Small intestine (tissue), 16 donors: ENCODE measurements at places on chromosomes 11 and 22. TPM values are rescaled to one million over a fixed set of nuclear protein-coding genes. Genes with fewer than 3 reads are reported as not detected.

GRCh38 chr11:58866788-58867187 lies 22.3 kb upstream of the GLYATL2 start:
- H3K36me3 ChIP-seq, result no peaks in the 10 kb centered on the region
- DNase-seq, result no peak
- H3K27me3 ChIP-seq, result no peaks in the 10 kb centered on the region
- no peaks in the 10 kb centered on the region for H3K4me1 ChIP-seq
- no peak overlapping the region for H3K27ac ChIP-seq

GRCh38 chr11:97972731-97973130 lies 1048.0 kb upstream of the CNTN5 start:
- no peak overlapping the region for H3K4me3 ChIP-seq
- no peak overlapping the region for H3K27ac ChIP-seq
- H3K4me1 ChIP-seq, result no peaks in the 10 kb centered on the region
- DNase-seq, result no peak

DNA sequence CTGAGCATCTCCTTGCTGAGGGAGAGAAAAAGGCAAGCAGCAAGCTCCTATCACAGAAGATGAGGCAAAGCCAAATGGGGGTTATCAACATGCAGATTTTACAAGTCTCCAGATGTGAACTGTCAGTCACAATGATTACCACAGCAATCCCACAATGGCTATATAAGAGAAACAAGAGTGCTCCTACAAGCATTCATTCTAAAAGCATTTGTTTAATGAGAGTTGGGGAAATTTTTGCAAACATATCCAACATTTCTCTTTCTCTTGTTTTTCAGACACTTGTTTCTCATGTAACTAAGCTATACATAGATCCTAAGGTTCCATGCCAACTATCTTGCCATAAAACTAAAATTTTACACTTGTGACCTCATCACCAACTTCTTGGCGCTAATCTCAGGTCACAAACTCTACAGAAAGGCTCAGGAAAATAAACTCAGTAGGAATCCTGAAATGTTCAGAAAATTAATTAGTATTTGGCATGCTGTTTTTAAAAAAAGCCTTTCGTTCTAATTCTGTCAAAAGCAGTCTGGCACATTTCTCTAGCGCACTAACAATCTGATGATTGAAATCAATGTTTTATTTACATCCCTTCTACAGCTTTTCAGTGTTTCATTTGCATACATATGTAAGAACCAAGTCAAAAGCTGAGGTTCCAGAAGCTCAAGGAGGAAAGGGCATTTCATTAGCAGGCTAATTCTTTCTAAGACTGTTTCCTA lies 199.5 kb downstream of the TTC28 start:
- no peak for DNase-seq
- H3K36me3 ChIP-seq, result no peaks in the 10 kb centered on the region
- no peak overlapping the region for H3K27ac ChIP-seq
- no peaks in the 10 kb centered on the region for H3K4me1 ChIP-seq
- no peaks in the 10 kb centered on the region for H3K27me3 ChIP-seq
- H3K4me3 ChIP-seq, result no peak overlapping the region

- H3K36me3 ChIP-seq, result no peaks in the 10 kb centered on the region
- H3K27me3 ChIP-seq, result no peaks in the 10 kb centered on the region
- H3K4me3 ChIP-seq, result no peak overlapping the region
- no peak for DNase-seq
Observed at GRCh38 chr11:60942219-60942618, 9.8 kb downstream of the SLC15A3 start.

DNA sequence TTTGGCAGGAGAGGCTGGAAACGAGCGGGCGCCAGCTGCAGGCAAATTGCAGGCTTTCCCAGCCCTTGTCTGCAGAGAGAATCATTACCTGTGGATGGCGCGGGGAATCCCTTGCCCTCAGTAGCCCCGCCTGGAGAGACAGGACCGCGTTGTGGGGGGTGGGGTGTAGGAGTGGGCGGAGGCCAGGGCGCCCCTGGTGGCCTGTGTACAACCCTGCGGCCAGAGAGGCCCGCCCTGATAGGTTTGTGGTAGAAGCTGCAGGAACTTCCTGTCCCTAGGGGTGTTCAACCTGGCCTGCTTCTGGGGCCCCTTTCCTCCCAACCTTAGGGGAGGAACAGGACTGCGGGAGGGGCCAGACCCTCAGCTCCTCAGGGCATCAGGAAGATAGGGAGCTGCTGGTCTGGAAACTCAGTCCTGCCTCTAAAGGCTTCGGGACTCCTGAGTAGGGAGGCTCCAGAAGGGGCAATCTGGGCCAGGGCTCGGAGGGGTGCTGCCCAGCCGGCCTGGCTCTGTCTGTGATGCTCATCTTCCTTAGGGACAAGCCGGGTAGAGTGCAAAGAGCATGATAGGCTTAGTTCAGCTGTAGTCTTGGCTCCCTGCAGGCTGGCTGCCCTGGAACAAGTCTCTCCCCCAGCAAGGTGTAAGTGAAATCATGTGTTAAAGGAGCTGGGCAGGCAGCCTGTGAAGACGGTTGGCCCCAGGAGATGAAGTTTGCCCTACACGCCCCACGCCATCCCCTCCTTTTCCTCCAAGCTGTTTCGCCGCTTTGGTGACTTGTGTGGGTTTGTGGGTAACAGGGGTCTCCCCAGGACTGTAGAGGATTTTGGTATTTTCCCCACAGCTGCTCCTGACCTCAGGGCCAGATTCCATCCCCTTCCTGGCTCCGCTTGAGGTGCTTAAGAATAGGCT lies 24.1 kb upstream of the SUSD2 start:
- peak overlapping the region; percentile 72 for H3K27ac ChIP-seq
- H3K27me3 ChIP-seq, result no peaks in the 10 kb centered on the region
- no peaks in the 10 kb centered on the region for H3K4me1 ChIP-seq
- H3K36me3 ChIP-seq, result peaks cover 2% of the 10 kb centered on the region
- peak; percentile 79 for DNase-seq

- no peaks in the 10 kb centered on the region for H3K4me1 ChIP-seq
- no peak for DNase-seq
- H3K27me3 ChIP-seq, result no peaks in the 10 kb centered on the region
- H3K36me3 ChIP-seq, result peaks cover 25% of the 10 kb centered on the region
- no peak overlapping the region for H3K27ac ChIP-seq
Observed at GRCh38 chr11:60902625-60903024, 3.8 kb downstream of the PRPF19 start.

GRCh38 chr11:693415-693831 lies 1.6 kb downstream of the DEAF1 start:
- no peak overlapping the region for H3K27ac ChIP-seq
- peaks cover 44% of the 10 kb centered on the region for H3K36me3 ChIP-seq
- no peak for DNase-seq
- H3K27me3 ChIP-seq, result no peaks in the 10 kb centered on the region
- H3K4me1 ChIP-seq, result peaks cover 26% of the 10 kb centered on the region

- no peaks in the 10 kb centered on the region for H3K36me3 ChIP-seq
- no peak overlapping the region for H3K4me3 ChIP-seq
- no peak overlapping the region for H3K27ac ChIP-seq
- H3K27me3 ChIP-seq, result no peaks in the 10 kb centered on the region
- H3K4me1 ChIP-seq, result no peaks in the 10 kb centered on the region
Observed at GRCh38 chr22:32985899-32986765, 72.0 kb downstream of the SYN3 start.

DNA sequence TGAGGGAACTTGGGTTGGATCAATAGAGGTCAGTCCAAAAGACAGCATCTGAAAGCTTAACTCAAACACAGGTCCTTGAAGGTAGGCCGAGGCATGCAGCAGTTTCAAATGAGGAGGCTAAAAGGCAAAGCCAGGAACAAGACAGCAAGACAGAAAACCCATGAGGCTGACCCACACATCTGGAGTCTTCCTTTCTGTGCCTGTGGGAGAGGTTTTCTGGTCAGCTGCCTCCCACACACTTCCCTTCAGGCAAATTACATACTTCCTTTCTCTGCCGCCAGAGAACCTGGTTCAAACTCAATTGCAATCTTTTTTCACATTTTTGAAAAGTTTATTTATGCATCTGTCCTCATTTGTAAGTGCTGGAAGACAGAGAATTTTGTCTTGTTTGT lies 29.8 kb upstream of the CRTAM start:
- no peaks in the 10 kb centered on the region for H3K36me3 ChIP-seq
- no peak overlapping the region for H3K27ac ChIP-seq
- no peak overlapping the region for H3K4me3 ChIP-seq
- H3K27me3 ChIP-seq, result no peaks in the 10 kb centered on the region
- H3K4me1 ChIP-seq, result no peaks in the 10 kb centered on the region
- no peak for DNase-seq

DNA sequence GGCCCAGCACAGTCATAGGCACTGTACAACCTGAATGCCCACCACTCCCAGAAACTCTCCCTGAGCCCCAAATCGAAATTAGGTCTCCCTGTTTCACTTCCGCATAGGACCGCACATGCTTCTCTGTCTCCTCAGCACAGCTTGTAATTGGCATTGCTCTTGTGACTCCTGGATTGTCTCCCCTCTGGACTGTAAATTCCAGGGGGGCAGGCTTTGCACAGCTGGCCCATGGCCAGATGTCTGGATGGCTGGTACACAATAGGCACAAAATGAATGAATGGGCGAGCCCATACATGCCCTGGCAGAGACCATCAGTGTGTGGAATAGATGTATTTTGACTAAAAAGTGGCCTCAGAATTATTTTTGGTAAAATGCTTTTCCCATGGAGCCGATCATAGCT lies 63.3 kb upstream of the PHF21B start:
- no peak overlapping the region for H3K27ac ChIP-seq
- H3K4me1 ChIP-seq, result no peaks in the 10 kb centered on the region
- no peak overlapping the region for H3K4me3 ChIP-seq
- no peak for DNase-seq
- H3K36me3 ChIP-seq, result no peaks in the 10 kb centered on the region
- H3K27me3 ChIP-seq, result peaks cover 23% of the 10 kb centered on the region

LRP4 gene
- polyA plus RNA-seq, result 14.7 TPM

DNA sequence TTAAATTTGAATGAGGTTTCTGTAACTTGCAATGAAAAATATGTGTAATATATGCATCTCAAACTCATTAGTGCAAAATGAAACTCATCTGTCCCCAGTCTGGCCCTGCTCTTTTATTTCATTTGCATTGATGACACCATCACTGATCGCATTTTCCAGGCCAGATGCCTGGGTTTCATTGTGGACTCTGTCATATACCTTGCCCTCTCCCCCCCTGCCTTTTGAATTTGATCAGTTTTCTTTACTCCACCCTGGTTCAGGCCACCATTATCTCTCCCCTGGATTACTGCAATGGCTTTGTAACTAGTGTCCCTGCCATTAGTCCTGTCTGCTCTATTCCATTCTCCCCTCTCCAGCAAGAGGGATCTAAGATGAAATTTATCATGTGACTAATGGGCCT lies 360.6 kb upstream of the C11orf87 start:
- H3K4me1 ChIP-seq, result no peaks in the 10 kb centered on the region
- H3K27ac ChIP-seq, result no peak overlapping the region
- H3K27me3 ChIP-seq, result no peaks in the 10 kb centered on the region
- H3K4me3 ChIP-seq, result no peak overlapping the region

KCNK4 gene
- not detected for polyA plus RNA-seq

IGHMBP2 gene
- polyA plus RNA-seq, result 22.7 TPM

- H3K4me3 ChIP-seq, result no peak overlapping the region
- no peak for DNase-seq
- H3K36me3 ChIP-seq, result no peaks in the 10 kb centered on the region
- H3K27ac ChIP-seq, result no peak overlapping the region
Observed at GRCh38 chr22:32430352-32430751, 18.3 kb upstream of the RTCB start.

DNA sequence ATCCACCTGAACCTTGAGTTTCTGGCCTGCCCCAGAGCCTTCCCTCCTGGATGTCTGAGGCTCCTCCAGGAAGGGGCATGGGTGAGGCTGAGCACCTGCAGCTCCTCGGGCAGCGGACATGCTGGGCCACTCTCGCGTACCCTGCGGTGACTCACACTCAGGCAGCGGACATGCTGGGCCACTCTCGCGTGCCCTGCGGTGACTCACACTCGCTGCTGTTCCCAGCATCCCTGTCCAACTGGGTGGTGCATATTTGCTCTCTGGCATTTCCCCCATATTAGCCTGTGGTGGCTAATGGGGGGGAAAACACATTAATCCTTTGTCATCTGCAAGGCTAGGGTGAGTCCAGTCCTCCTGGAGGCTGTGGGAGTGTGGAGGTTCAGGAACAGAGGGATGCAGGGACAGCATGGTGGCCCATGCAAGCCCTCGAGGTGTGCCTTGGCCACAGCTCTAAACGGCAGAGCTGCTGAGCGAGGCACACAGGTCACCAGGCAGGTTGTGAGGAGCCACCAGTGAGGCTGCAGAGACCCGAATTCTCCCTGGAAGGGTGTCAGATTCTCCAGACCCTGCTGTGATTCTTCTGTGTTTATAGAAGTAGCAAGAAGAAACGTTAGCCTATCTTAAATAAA lies 728.1 kb downstream of the BRD1 start:
- no peak overlapping the region for H3K27ac ChIP-seq
- no peak overlapping the region for H3K4me3 ChIP-seq
- no peak for DNase-seq
- H3K27me3 ChIP-seq, result no peaks in the 10 kb centered on the region
- no peaks in the 10 kb centered on the region for H3K36me3 ChIP-seq
- no peaks in the 10 kb centered on the region for H3K4me1 ChIP-seq

GRCh38 chr22:36086170-36086490 lies 57.5 kb upstream of the RBFOX2 start:
- DNase-seq, result peak; percentile 52
- H3K36me3 ChIP-seq, result no peaks in the 10 kb centered on the region
- H3K27ac ChIP-seq, result no peak overlapping the region
- H3K27me3 ChIP-seq, result no peaks in the 10 kb centered on the region
- H3K4me1 ChIP-seq, result no peaks in the 10 kb centered on the region
- no peak overlapping the region for H3K4me3 ChIP-seq

GRCh38 chr11:34001557-34002064 lies 49.9 kb upstream of the CAPRIN1 start:
- H3K4me1 ChIP-seq, result peaks cover 11% of the 10 kb centered on the region
- no peak overlapping the region for H3K27ac ChIP-seq
- no peak overlapping the region for H3K4me3 ChIP-seq
- no peak for DNase-seq
- H3K27me3 ChIP-seq, result no peaks in the 10 kb centered on the region

DNA sequence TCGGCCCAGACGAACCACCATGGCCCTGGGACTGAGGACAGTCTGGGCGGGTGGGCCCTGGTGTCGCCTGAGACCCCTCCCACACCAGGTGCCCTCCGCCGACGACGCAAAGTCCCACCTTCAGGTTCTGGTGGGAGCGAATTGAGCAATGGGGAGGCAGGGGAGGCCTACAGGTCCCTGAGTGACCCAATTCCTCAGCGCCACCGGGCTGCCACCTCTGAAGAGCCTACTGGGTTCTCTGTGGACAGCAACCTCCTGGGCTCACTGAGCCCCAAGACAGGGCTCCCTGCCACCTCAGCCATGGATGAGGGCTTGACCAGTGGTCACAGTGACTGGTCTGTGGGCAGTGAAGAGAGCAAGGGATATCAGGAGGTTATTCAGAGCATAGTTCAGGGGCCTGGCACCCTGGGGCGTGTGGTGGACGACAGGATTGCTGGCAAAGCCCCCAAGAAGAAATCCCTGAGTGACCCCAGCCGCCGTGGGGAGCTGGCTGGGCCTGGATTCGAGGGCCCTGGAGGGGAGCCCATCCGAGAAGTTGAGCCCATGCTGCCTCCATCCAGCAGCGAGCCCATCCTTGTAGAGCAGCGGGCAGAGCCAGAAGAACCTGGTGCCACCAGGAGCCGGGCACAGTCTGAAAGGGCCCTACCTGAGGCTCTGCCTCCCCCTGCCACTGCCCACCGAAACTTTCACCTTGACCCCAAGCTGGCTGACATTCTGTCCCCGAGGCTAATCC lies 2.8 kb downstream of the ARHGEF17 start:
- peak overlapping the region; percentile 72 for H3K4me3 ChIP-seq
- no peak for DNase-seq
- peak overlapping the region; percentile 59 for H3K27ac ChIP-seq

GRCh38 chr11:120198787-120199469 lies 11.9 kb upstream of the OAF start:
- H3K27ac ChIP-seq, result peak overlapping the region; percentile 80
- H3K4me1 ChIP-seq, result peaks cover 20% of the 10 kb centered on the region
- DNase-seq, result peak; percentile 93
- H3K36me3 ChIP-seq, result no peaks in the 10 kb centered on the region
- H3K4me3 ChIP-seq, result no peak overlapping the region

ISX gene
- polyA plus RNA-seq, result 64.9 TPM
